ENCODE measurements at places on chromosomes 1 and 21. TPM values are rescaled to one million over a fixed set of nuclear protein-coding genes. Genes with fewer than 3 reads are reported as not detected.

GFI1 gene
- total RNA-seq: not detected

SPRR1B gene
- not detected for total RNA-seq

SPOCD1 gene
- total RNA-seq: 0.25 TPM

FRRS1 gene
- total RNA-seq: 9.3 TPM

S100A8 gene
- 199 TPM for total RNA-seq

SMIM11 gene
- 10.9 TPM for total RNA-seq

CFAP107 gene
- not detected for total RNA-seq

OR2T8 gene
- total RNA-seq: not detected

LINGO4 gene
- 0.37 TPM for total RNA-seq

GRCh38 chr1:213973129-213973528, 14.6 kb upstream of the PROX1 start:
- no peak for DNase-seq

DNA sequence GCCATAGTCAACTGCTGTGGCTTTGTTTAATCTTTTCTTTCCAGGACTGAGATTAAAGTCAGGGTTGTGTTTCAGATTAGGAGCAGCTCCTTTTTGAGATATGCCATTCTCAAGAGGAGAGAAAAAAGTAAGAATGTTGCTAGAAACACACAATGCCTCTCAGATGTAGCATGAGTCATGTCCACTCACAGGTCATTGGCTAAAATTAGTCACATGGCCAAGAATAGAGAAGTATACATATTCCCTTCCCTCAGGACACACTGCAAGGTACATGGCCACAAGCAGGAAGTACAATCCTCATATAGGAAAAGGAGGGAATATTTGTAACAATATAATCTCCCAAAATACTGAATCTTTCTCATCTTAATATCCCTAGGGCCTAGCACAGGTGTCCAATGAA, 141.9 kb upstream of the PTBP2 start:
- DNase-seq: no peak

DNA sequence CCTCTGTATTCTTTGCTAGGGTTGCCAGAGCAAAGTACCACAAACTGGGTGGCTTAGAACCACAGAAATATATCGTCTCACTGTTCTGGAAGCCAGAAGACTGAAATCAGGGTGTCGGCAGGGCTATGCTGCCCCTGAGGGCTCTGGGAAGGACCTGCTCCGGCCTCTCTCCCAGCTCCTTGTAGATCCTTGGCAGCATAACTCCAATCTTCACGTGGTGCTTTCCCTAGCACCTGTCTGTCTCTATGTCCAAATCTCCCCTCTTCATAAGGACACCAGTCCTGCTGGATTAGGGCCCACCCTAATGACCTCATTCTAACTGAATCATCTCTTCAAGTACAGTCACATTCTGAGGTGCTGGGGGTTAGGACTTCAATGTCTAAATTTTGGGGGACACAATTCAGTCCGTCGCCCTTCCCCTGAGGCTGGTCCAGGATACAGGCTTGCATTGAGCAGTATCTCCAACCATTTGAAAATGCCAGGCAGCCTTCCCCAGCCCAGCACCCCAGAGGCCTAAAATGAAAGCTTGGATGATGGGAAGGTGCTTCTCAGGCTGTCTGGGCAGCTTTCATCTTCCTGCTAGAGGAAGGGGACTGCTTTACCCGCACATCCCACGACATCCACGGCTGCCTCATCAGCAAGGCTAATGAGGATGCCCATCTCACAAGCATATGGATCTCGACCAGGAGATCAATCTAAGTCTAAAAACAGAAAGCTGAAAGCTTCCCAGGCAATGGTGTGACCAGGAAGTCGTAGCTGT, 24.7 kb downstream of the TRIM67 start:
- no peak for DNase-seq

DNA sequence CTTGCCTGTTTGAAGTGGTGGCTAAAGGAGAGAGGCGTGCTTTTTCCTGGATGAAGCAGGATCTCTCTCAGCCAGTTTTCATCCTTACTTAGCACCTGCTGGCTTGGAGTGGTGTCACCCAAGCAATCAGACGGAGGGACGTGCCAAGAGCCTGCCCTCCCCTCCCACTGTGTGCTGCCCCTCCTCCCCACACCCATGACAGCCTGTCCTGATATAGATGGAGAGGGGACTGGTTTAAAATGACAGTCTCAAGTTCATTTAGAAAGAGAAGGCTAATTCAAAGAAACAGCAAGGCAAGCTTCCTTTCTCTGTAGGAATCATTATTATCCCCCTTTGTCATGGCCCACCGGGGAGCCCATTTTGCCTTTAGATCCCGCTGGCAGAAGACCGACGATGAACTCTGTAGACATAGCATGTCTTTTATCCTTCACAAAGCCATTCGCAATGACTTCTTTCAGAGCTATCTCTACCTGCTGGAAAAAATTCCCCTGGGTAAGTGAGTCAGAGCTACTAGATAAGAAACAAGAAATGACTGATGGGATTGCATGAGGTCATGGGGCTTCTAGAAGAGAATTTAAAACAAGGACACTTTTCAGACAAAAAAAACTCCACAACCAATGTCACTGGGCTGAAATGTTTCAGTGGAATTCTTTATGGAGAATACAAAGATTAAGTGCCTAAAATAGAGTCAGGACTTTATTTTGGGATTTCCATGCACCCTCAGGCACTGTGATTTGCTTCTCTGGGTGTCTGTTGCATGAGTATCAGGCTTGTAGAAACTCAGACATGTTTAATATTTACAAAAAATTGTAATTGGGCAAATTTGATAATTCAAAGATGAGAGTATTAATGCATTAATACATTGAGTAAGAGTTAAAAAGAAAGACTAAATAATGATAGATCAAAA, at the start of gene NTMT2:
NTMT2 (plus strand) TSS at position 190 of the 907 bp plus-strand sequence; CDS start at position 339, 149 bp downstream.
- DNase-seq: peak; percentile 78

- no peak for DNase-seq
Observed at GRCh38 chr1:159884296-159884695, 15.7 kb downstream of the CFAP45 start.

DNA sequence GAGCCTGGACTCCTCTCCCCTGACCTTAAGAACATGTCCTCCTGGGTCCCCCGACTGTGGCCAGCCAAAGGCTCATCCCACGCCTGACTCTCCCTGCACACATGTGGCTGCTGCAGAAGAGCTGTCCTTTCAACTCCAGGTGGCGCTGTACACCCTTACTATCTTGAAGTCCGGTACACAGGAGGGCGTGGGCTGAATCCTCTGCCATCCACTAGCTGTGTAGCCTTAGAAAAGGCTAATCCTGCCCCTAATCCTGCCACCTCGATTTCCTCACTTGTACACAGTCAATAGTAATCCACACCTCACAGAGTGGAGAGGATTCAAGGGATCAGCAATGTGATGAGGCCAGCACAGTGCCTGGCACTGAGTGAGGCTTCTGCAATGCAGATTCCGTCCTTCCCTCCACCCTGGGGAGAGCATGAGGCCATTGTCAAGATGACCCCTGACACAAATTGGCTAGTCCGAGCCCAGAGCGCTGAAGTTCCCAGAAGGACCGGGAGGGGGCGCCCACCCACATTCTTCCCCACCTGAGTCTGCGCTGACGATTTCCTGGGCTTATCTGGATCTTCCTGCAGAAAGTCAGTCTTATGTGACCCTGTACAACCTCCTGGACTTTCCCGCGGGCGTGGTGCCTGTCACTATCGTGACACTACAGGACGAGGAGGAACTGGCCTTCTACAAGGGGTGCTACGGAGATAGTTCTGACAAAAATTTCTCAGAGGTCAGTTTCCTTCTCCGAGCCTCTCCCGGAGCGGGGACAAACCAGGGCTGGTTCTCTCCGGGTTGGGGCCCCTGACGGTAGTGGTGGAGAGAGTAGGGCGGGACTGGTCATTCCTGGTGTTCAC, 47.1 kb upstream of the DMBX1 start:
- DNase-seq: peak; percentile 66

DNA sequence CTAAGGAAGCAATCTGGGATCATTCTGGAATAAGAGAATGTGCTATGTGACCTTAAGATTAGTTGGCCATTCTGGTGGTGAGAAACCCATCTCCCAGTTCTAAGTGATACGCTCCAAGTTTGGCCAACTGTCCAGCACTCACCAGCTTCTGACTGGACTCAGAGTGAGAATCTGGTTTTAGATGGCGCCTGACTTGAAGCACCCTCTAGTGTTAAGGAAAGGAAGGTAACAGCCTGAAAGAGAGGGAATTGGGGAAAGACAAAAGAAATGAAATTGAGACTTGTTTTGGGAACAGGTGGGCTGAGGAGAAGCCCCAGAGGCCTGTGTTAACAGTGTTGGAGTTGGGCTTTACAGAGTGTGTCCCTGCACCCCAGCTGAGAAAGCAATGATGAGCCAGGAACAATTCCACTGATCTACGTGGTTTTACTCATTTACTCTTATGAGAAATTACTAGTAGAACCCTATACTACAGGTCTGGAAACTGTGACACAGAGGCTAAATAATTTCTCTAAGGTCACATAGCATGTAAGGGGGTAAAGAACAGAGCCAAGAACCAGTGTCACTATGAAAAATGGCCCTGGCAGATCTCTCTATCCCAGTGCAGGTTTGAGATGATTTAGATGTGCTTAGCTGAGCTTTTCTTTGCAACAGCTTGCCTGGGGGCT, 9.3 kb upstream of the FCAMR start:
- no peak for DNase-seq

- peak; percentile 77 for DNase-seq
Observed at GRCh38 chr21:28516991-28517592, 475.6 kb downstream of the LTN1 start.

DNA sequence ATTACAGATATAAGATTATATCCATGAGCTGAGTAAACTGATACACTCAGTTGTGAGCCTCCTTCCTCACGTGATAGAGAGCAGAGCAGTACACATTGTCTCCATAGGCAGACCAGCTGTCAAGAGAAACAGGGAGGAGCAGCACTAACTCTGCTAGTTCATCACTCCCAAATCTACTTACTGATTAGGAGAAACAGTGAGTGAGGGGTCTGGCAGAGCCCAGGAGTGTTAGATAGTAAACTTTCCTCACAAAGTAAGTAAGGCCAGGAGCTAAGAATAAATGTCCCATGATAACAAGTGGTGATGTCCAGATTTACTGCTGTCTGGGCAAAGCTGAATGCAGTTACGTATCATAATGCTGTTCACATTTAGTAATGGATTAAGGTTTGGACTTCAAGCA, 168.6 kb upstream of the KCNK2 start:
- DNase-seq: no peak

- DNase-seq: no peak
Observed at GRCh38 chr1:71222668-71223067, 141.8 kb upstream of the ZRANB2 start.

DNA sequence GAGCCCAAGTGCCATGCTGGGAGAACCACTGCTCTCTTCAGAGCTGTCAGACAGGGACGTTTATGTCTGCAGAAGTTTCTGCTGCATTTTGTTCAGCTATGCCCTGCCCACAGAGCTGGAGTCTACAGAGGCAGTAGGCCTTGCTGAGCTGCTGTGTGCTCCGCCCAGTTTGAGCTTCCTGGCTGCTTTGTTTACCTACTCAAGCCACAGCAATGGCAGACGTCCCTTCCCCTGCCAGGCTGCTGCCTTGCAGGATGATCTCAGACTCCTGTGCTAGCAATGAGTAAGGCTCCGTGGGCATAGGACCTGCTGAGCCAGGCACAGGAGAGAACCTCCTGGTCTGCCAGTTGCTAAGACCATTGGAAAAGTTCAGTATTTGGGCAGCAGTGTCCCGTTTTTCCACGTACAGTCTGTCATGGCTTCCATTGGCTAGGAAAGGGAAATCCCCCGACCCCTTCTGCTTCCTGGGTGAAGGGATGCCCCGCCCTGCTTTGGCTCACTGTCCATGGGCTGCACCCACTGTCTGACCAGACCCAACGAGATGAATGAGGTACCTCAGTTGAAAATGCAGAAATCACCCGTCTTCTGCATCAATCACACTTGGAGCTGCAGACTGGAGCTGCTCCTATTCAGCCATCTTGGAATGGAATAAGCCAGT, 31.9 kb downstream of the CYP4B1 start:
- no peak for DNase-seq

DNA sequence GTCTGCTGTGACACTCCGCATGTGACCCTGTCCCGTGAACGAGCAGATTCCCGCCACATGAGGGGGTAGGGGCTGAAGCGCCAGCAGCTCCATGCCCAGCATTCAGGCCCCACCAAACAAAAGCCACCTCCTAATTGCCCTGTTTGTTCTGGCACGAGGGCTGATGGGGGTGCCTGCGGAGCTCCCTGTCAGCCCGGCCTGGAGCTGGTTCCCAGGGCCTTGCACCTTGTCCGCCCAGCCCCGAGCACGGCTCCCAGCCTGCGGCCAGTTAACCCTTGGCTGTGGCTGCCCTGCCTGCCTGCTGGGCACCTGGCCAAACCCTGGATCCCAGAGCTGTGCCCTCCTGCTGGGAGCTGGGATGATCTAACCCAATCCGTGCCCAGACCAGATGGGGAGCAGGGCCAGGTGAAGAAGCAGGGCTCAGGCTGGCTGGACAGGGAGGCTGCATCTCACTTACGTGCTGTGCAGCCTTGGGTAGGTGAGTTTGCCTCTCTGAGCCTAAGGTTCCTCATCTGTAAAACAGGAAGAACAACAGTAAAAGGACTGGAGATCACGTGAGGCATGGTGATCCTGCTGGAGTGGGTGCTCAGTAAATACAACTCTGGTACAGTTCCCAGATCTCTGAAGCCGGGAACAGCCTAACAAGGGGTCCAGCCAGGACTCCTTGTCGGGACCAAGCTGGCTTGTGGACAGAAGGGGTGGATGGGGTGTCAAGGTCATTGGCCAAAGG, 110.9 kb upstream of the IFFO2 start:
- no peak for DNase-seq

- no peak for DNase-seq
Observed at GRCh38 chr1:228311091-228311490, 95.5 kb downstream of the TRIM11 start.

DNA sequence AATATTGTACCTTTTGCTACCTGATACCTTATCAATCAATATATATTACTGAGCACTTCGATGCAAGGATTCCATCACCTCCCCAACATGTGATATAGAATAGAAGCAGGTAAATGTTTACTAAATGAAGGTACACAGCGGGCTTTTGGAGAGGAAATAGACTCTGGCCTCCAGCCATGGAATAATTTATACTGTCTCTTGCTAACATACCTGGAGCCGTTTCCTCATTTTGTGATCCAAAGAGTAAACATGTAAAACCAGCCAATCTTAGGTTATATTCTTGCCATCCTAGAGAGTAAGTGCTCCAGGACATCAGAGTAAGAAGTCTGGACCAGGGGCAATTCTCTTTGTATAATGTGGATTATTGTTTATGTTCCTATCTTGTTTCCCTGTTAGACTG, 39.4 kb downstream of the NDUFS5 start:
- no peak for DNase-seq

- no peak for DNase-seq
Observed at GRCh38 chr1:38547321-38547720, 312.3 kb downstream of the RRAGC start.

GRCh38 chr1:31754397-31754796, 9.7 kb downstream of the ADGRB2 start:
- DNase-seq: no peak

DNA sequence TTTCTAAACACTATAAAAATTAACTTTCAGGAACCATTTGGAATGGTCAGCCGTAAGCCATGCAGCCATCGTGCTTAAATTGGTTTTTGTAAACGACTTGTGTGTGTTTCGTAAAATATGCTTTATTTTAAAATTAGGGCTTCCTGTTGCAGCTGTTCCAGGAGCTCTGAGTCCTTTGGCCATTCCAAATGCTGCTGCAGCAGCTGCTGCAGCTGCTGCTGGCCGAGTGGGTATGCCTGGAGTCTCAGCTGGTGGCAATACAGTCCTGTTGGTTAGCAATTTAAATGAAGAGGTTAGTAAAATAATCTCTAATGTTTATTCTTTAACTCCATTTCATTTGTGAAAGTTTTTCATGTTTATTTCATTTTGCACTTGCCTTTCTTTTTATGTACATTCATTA, 83.1 kb downstream of the PTBP2 start:
- DNase-seq: no peak

GRCh38 chr21:36104317-36105300, 30.3 kb upstream of the CBR3 start:
- DNase-seq: peak; percentile 33

All from heart left ventricle (tissue), 16 donors.